WERI-Rb-1 (cell line): ENCODE measurements at places on chromosomes 6 and 20.
A peak's percentile ranks its signal among the peaks of the same experiment; 100 is the strongest.

- DNase-seq, result peak; percentile 14
Observed at GRCh38 chr6:148973538-148974208, 226.8 kb downstream of the UST start.

DNA sequence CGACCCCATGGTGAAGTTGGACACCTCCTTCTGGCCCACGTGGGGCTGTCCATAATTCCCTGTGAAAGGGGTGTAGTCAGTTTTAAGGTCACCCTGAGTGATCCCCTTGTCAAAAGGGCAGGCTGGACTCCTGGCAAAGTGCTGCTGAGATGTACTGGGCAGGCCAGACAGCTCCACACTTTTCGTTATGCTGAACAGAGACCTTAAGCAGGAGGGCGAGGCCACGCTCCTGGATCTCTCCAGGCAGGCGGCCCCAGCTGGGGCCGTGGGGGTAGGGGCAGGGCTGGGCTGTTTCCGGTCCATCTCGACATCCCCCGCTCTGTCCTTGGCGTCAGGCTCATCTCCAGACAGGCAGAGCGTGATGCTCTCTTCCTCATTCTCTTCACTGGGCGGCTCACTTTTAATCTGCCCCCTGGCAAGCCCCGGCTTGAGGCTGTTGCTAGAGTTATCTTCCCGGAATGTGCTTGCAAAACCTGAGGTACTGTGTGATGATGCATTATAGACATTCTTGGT lies 56.7 kb downstream of the GJA10 start:
- no peak for DNase-seq

- DNase-seq, result no peak
Observed at GRCh38 chr6:134010974-134011373, 41.5 kb downstream of the SLC2A12 start.

- DNase-seq, result no peak
Observed at GRCh38 chr6:158410784-158411183, 98.5 kb downstream of the TULP4 start.

GRCh38 chr20:50522053-50522674 lies 12.0 kb downstream of the PTPN1 start:
- DNase-seq, result no peak
